SHP77 treated with DMSO at 0.1 percent for 48 hours (cell line): ENCODE measurements at places on chromosomes 1 and 21.

DNA sequence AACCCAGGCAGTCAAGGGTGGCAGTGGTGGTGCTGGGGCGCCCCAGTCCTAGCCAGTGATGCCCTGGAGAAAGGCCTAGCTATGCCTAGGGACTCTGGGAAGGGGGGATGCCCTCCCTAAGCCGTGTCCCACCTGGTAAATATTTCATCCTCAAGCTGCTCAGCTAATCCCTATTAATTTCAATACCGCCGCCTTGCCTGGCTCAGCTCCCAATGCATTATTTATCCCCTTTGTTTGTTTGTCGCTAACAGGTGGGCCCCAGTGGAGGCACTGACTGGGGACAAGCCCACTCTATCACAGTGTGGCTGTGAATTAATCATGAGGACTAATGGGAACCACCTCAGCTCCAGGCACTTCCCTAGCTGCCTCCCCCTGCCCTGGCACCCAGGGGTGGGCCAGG is 22.5 kb downstream of the DMAP1 start:
- no peak for DNase-seq

- no peak for DNase-seq
Observed at GRCh38 chr1:151408891-151409290, 9.5 kb downstream of the PSMB4 start.

DNA sequence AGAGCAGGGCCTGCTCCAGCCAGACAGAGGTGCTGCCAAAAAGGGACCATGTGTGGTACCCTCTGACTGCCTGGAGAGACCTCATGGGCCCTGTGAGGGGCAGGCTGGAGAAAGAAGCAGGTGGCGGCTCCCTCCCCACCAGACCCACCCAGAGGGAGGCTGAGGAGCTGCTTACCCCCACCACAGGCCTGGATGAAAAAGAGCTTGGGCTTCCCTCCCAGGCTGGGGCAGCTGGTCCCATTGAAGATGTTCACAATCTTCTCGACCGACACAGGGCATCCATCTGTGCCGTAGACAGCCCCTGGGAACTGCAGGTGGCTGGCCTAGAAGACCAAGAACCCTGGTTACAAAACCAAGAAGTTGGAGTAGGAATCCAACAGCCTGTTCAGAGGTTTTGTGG is 19.6 kb downstream of the CASP9 start:
- DNase-seq: no peak

DNA sequence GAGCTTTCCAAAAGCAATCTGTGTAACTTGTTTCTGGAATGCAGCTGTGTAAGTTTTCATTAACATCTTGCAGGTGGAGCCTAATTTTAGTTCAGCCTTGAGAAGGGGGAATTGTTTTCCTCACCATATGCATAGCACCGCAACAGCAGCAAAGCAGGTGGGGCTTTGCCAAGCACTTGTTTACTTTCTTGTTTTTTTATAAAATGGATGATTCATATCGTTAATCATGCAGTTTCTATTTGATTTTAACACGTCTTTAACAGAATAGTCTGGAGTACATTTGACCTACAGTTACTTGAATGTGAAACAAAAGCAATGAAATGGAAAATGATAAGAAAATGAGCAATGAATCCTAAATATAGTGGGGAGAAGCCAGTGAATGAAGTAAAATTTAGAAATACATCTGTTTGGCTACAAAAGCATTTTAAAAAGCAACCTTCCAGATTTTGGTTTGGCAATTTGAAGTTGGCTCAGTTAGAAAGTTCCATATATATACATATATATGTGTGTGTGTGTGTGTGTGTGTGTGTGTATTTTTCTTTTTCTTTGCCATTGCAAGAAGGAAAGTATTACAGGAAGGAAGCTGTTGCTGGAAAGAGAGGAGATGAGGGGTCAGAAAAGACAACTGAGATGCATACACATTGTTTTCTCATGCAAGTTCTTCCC is 119.0 kb upstream of the ADGRL2 start:
- no peak for DNase-seq

- no peak for DNase-seq
Observed at GRCh38 chr1:173195596-173196088, 11.5 kb downstream of the TNFSF4 start.

GRCh38 chr1:16918371-16918770 is 3.4 kb upstream of the CROCC start:
- DNase-seq: no peak

GRCh38 chr1:39508857-39509305 is 17.4 kb downstream of the BMP8A start:
- no peak for DNase-seq

DNA sequence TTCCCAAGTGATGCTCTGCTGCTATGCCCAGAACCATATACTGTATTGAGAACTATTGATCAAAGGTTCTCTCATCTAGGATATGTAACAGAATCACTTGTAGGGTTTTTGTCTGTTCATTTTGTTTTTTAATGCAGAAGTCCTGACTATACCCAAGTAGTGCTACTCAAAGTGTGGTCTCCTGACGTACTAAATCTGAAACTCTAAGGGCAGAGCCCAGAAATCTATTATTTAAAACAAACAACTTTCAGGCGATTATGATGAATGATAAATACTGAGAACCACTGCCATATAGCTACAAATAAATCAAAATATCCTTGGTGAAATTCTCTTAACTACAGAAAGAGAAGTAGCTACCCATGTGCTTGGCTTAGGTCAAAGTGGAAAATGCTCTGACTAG is 10.1 kb downstream of the ZZZ3 start:
- DNase-seq: no peak

- DNase-seq: peak; percentile 48
Observed at GRCh38 chr1:10667861-10668761, 128.3 kb downstream of the CASZ1 start.

DNA sequence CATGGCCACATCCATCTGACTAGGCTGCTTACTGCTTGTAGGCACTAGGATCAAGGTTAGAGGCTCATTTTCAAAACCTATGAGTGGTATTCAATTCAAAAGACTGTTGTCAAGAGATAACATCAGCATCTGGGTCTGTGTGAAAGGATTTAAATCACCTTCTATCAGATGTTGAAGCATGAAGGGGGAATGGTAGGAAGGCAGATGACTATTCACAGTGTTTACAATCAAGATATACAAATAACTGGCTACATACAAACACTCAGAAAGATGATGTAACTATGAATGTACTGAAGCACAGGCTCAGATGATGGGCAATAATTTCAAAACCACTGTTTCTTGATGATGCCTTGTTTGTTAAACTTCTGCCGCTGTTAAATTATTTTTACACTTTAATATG is 249.2 kb downstream of the SLC45A1 start:
- DNase-seq: no peak

DNA sequence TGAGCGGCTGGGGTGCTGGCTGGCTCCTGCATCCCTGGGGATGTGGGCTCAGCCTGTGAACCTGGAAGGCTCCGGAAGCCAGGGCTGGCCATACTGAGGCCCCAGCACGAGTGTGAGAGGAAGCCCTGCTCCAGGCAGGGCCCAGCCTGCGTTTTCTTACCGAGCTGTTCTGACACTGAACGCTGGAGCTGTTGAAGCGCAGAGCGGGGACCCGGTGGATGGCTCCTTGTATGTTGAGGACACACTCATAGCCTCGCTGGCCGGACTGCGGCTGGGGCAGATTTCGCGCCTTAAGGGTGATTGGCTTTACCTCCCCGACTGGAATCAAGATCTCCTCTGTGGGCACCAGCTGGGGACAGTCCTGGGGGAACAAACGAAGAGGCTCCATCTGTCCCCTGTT is 160.0 kb downstream of the PLXNA2 start:
- DNase-seq: no peak
